ENCODE measurements at places on chromosomes 7 and 10.

DNA sequence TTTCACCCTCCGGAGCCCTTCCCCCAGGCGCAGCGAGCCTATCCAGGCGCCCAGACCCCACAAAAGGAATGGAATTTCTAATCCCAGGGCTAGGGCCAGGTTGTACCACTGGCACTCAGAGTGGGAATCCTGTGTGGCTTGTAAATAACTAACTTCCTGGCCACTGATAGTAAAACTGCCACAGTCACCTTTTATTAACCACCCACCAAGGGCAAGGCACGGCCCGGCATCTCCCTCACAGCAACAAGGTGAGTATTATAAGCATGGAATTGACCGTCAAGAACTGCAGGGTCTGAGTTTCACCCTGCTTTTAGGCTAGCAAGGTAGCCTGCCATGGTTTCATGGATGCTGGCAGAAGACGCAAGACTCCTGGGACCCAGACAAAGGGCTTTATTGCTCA, 51.1 kb downstream of the SPOCK2 start:
- no peak for DNase-seq

GRCh38 chr7:118280319-118281012, 56.0 kb downstream of the ANKRD7 start:
- no peak for DNase-seq

- DNase-seq, result no peak
Measured at GRCh38 chr7:21944616-21945453, 864 bp downstream of the CDCA7L start.

- no peak for DNase-seq
Measured at GRCh38 chr10:17407047-17407446, 47.3 kb downstream of the ST8SIA6 start.

Measured in NCI-H187 (cell line).